ENCODE measurements at places on chromosomes 6 and 20. TPM values are rescaled to one million over a fixed set of nuclear protein-coding genes. Genes with fewer than 3 reads are reported as not detected.

GRCh38 chr6:40054602-40055001 lies 120.3 kb upstream of the MOCS1 start:
- DNase-seq, result no peak

DNA sequence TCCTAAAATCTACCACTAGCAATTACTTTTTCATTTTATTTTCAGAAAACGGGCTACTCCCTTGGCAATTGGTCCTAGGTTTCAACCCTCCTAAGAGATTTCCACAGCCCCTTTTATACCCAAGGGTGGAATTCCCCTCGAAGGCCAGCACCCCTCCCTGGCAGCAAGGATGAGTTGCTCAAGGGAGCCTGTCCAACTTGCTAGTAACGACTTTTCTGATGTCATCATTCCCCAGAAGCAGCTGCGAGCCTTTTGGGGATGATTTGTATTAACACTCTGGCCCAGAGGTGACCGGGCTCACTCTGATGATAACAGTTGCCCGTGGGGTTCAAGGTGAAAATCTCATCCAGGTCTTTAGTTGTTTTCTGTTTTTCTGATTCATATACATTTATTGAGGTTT lies 30.7 kb upstream of the NAA20 start:
- DNase-seq, result peak; percentile 74

- DNase-seq, result peak; percentile 70
These were observed 205.9 kb downstream of the ZMYND8 start for GRCh38 chr20:47150403-47151152.

Gene ERVFRD-1
- polyA plus RNA-seq, result not detected

Gene PAX1
- polyA plus RNA-seq, result not detected

Data from fibroblast of lung (primary cell).